ENCODE measurements at places on chromosomes 6 and 20. TPM values are rescaled to one million over a fixed set of nuclear protein-coding genes. Genes with fewer than 3 reads are reported as not detected.

C6orf15 gene
- not detected for total RNA-seq

RAET1G gene
- total RNA-seq = not detected

POLR1C gene
- total RNA-seq = 15.6 TPM

HCRTR2 gene
- not detected for total RNA-seq

IL17F gene
- total RNA-seq = not detected

PPIL6 gene
- total RNA-seq = 5.5 TPM

NRSN1 gene
- not detected for total RNA-seq

SLCO4A1 gene
- total RNA-seq = 12.1 TPM

SCRT2 gene
- not detected for total RNA-seq

EEF1A2 gene
- total RNA-seq = 1,229 TPM

DOK5 gene
- 2.9 TPM for total RNA-seq

SSTR4 gene
- total RNA-seq = not detected

TBXT gene
- not detected for total RNA-seq

RBPJL gene
- total RNA-seq = not detected

DLK2 gene
- total RNA-seq = 1.0 TPM

SLC32A1 gene
- not detected for total RNA-seq
